ENCODE measurements at places on chromosomes 3 and 15. TPM values are rescaled to one million over a fixed set of nuclear protein-coding genes. Genes with fewer than 3 reads are reported as not detected.

DNA sequence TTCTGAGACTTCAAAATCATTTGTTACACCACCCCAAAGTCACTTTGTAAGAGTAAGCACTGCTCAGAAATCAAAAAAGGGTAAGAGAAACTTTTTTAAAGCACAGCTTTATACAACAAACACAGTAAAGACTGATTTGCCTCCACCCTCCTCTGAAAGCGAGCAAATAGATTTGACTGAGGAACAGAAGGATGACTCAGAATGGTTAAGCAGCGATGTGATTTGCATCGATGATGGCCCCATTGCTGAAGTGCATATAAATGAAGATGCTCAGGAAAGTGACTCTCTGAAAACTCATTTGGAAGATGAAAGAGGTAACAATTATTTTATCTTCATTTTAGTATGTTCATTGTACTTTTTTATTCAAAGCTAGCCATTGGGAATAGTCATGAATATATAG lies 32.6 kb downstream of the BLM start:
- H3K27me3 ChIP-seq, result no peaks in the 10 kb centered on the region
- no peak overlapping the region for H3K4me3 ChIP-seq
- peak; percentile 7 for DNase-seq
- peaks cover 28% of the 10 kb centered on the region for H3K4me1 ChIP-seq
- peaks cover 46% of the 10 kb centered on the region for H3K36me3 ChIP-seq

GRCh38 chr3:117567906-117568305 lies 858.3 kb downstream of the TUSC7 start:
- no peaks in the 10 kb centered on the region for H3K4me1 ChIP-seq
- H3K27ac ChIP-seq, result no peak overlapping the region
- H3K4me3 ChIP-seq, result no peak overlapping the region
- H3K27me3 ChIP-seq, result no peaks in the 10 kb centered on the region
- DNase-seq, result no peak

GRCh38 chr15:67110958-67111864 lies 45.8 kb downstream of the SMAD3 start:
- DNase-seq, result peak; percentile 44
- H3K4me3 ChIP-seq, result no peak overlapping the region
- peaks cover 79% of the 10 kb centered on the region for H3K4me1 ChIP-seq
- peaks cover 79% of the 10 kb centered on the region for H3K36me3 ChIP-seq

DNA sequence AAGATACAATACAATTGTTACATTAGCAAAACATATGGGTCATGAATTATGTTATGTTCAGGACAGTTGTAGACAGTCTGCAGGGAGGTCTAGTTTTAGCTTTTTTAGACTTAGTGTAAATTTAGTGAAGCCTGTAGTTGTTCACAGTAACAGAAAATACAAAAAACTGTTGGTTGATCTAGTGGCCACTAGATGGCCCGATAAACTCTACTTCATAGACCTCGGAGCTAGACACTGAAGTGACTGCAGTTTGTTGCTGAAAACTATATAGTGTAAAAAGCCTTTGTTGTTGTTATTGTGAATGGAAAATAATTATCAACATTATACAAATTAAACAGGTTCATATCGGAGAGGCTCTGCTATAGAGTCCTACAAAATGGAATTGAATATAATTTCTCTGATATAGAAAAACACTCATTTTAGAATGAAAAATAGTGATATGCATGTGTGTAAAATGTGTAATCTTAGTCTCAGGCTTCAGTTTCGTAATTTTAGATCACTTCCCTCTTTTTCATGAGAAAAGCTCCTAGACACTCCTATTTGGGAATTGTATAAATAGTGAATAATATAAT lies 18.3 kb downstream of the MAGEL2 start:
- H3K4me1 ChIP-seq, result no peaks in the 10 kb centered on the region
- H3K27me3 ChIP-seq, result no peaks in the 10 kb centered on the region
- H3K4me3 ChIP-seq, result no peak overlapping the region
- no peaks in the 10 kb centered on the region for H3K36me3 ChIP-seq
- no peak overlapping the region for H3K27ac ChIP-seq

GRCh38 chr15:31435261-31435911 lies 108.8 kb downstream of the KLF13 start:
- H3K27me3 ChIP-seq, result no peaks in the 10 kb centered on the region
- H3K4me1 ChIP-seq, result peaks cover 84% of the 10 kb centered on the region
- peak overlapping the region; percentile 95 for H3K27ac ChIP-seq
- H3K4me3 ChIP-seq, result peak overlapping the region; percentile 59
- DNase-seq, result peak; percentile 88
- H3K36me3 ChIP-seq, result no peaks in the 10 kb centered on the region

DNA sequence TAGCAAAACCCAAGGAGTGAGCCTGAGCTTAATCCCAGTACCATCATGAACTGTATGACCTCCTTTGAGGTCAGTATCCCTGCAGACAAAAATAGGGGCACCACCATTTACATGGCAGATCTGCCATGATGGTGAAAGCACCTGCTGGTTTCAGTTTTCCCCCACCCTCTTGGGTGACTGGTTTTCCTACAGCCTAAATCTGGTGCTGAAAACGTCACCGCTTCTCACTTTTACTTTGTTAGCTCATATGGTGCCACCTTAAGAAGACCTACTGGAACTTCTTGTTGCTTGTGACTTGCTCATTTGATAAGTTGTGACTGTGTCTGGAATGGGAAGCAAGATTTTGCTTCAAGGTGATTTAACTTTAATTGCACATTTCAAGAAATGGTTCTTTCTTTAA lies 5.1 kb downstream of the PPP1R2 start:
- H3K36me3 ChIP-seq, result peaks cover 42% of the 10 kb centered on the region
- H3K4me1 ChIP-seq, result peaks cover 70% of the 10 kb centered on the region
- no peaks in the 10 kb centered on the region for H3K27me3 ChIP-seq

DNA sequence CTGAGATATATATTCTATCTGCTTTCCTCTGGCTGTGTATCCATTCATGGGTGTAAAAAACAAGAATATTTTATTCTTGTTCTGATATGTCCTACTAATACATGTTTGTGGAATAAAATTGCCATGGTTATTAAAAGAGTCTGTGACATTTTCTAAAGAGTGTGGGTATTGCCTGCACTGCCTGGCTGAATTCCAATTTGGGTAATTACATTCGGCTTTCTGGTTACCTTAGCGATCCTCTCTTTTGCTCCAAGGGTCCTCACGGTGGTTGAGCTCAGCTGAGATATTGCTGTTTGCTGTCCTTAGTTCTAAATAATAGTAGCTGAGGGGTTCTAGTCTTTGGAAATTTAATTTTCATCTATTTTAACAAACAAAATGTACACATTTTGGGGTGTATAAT lies 301.4 kb upstream of the DNAJC19 start:
- no peak overlapping the region for H3K4me3 ChIP-seq
- no peaks in the 10 kb centered on the region for H3K4me1 ChIP-seq
- no peaks in the 10 kb centered on the region for H3K36me3 ChIP-seq
- no peaks in the 10 kb centered on the region for H3K27me3 ChIP-seq

DNA sequence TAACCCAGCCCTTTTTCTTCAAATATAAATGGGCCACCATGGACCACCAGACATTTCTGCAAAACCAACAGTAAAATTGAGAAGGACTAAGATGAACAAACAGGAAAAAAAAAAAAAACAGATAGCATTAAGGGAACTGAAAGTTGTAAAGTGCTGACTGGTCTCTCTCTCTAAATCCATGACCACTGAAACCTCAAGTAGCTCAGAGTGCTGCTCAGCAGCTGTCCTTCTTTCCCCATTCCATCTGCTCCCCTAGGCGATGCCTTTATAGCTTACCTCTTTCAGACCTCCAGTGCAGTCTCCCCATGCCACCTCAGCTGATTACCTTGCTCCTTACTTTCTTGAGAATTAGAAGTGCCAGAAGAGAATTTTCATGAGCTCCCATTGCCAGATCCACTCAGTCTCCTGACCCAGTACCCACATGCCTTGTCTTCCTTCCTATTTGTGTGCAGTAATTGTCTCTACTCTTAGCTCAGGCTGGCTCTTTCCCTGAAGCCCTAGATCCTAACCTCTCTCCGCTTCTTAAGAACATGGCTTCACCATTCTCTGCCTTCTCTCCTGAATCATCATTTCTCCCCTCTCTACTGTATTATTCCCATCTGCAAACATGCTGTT lies 23.9 kb upstream of the XIRP1 start:
- H3K36me3 ChIP-seq, result no peaks in the 10 kb centered on the region
- H3K4me1 ChIP-seq, result peaks cover 28% of the 10 kb centered on the region
- no peak overlapping the region for H3K4me3 ChIP-seq
- no peak for DNase-seq

DNA sequence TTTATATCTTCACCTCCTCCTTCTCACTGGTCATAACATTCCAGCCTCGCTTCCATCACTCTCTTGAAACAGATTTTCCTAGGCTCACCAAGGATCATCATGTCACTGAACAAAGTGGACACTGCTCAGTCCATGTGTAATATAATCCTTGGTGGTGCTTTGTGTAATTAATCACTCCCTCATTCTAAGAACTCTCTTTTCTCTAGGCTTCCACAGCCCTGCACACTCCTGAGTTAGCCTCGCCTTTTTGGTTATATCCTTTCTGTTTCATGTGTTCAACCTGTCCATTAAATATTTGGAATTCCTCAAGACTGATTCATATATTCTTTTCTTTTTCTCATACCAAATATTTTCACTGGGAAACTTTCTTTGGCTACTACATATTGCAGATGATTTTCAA lies 440.8 kb downstream of the PYDC2 start:
- H3K4me3 ChIP-seq, result no peak overlapping the region
- DNase-seq, result no peak
- no peaks in the 10 kb centered on the region for H3K36me3 ChIP-seq
- no peak overlapping the region for H3K27ac ChIP-seq
- no peaks in the 10 kb centered on the region for H3K27me3 ChIP-seq
- H3K4me1 ChIP-seq, result no peaks in the 10 kb centered on the region

GRCh38 chr15:72797338-72797689 lies 13.8 kb upstream of the ADPGK start:
- no peaks in the 10 kb centered on the region for H3K36me3 ChIP-seq
- peaks cover 18% of the 10 kb centered on the region for H3K4me1 ChIP-seq
- no peak for DNase-seq
- no peak overlapping the region for H3K27ac ChIP-seq
- H3K27me3 ChIP-seq, result peaks cover 34% of the 10 kb centered on the region
- H3K4me3 ChIP-seq, result peak overlapping the region; percentile 69

- H3K27ac ChIP-seq, result peak overlapping the region; percentile 94
- peak; percentile 81 for DNase-seq
- peaks cover 41% of the 10 kb centered on the region for H3K4me1 ChIP-seq
- peaks cover 40% of the 10 kb centered on the region for H3K36me3 ChIP-seq
Measured at GRCh38 chr3:186930641-186931531, 560 bp downstream of the ST6GAL1 start.

DNA sequence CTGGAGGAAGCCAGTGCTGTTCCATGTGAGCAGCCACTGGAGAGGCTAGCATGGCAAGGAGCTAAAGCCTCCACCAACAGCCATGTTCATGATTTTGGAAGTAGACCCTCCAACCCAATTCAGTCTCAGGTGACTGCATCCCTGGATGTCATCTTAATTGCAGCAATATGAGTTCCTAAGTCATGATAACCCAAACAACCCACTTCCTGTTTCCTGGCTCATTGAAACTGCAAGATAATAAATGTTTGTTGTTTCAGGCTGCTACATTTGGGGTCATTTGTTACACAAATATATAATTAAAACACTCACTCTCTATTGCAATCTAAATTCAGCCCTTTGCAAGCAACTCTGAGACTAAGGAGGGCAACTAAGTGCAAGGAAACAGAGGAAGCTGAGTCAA lies 62.4 kb upstream of the SLC24A5 start:
- no peaks in the 10 kb centered on the region for H3K36me3 ChIP-seq
- no peak overlapping the region for H3K27ac ChIP-seq
- no peak overlapping the region for H3K4me3 ChIP-seq
- peaks cover 8% of the 10 kb centered on the region for H3K4me1 ChIP-seq

GRCh38 chr15:91950054-91950453 lies 96.5 kb downstream of the SLCO3A1 start:
- no peaks in the 10 kb centered on the region for H3K27me3 ChIP-seq
- peaks cover 1% of the 10 kb centered on the region for H3K36me3 ChIP-seq

SELENOS gene
- total RNA-seq, result 29.1 TPM

PLA2G4E gene
- total RNA-seq, result not detected

PML gene
- total RNA-seq, result 122 TPM

SNX33 gene
- 0.60 TPM for total RNA-seq

Data from activated CD4-positive, alpha-beta T cell treated with anti-CD3 and anti-CD28 coated beads, Interleukin-2, amount 10 ng/mL, durations not matched to agents 7 days and 5 days (primary cell).